ENCODE measurements at places on chromosomes 1 and 21. TPM values are rescaled to one million over a fixed set of nuclear protein-coding genes. Genes with fewer than 3 reads are reported as not detected.

RBBP5 gene
- 21.5 TPM for total RNA-seq

PKP1 gene
- total RNA-seq, result 0.95 TPM

GJB3 gene
- 1.1 TPM for total RNA-seq

TEKT2 gene
- 1.3 TPM for total RNA-seq

AIRE gene
- total RNA-seq, result not detected

SDC3 gene
- total RNA-seq, result 26.8 TPM

OR2T34 gene
- total RNA-seq, result not detected

PLXNA2 gene
- total RNA-seq, result 1.5 TPM

DNA sequence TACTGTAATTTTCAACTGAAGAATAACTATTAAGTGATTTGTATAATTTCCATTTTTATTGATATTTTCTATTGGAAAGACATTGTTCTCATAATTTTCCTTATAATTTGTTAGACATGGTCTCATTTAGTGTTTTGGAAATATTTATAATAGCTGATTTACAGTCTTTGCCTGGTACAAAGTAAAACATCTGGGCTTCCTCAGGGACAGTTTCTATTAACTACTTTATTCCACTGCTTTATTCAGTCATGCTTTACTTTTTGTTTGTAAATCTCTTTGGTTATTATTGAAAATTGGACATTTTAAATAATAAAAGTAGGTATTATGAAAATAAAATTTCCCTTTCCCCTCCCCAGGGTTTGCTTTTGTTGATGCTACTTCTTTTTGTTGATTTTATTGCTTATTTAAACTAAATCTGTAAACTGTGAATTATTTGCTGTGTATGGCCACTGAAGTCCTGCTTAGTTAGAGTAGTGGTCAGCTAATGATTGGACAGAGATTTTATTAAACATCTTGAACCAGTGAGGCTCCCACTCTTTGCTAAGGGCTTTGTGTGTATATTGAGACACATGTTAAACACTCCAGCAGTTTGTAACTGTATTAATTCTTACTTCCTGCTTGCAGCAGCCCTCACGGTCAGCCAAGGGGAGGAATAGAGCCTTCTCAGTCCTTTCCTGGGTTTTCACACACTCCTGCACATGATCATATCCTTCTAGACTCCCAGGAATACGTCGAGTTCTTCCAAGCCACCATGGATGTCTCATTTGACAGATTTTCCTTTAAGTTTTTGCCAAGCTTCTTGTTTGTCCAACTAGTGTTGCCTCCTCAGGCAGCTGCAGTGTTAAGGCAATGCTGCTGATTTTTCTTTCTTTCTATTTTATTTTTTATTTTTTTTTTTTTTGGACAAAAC, 994.6 kb upstream of the PRMT6 start:
- no peak overlapping the region for H3K4me3 ChIP-seq
- H3K27ac ChIP-seq, result no peak overlapping the region
- no peaks in the 10 kb centered on the region for H3K4me1 ChIP-seq
- no peaks in the 10 kb centered on the region for H3K36me3 ChIP-seq
- H3K27me3 ChIP-seq, result no peaks in the 10 kb centered on the region

DNA sequence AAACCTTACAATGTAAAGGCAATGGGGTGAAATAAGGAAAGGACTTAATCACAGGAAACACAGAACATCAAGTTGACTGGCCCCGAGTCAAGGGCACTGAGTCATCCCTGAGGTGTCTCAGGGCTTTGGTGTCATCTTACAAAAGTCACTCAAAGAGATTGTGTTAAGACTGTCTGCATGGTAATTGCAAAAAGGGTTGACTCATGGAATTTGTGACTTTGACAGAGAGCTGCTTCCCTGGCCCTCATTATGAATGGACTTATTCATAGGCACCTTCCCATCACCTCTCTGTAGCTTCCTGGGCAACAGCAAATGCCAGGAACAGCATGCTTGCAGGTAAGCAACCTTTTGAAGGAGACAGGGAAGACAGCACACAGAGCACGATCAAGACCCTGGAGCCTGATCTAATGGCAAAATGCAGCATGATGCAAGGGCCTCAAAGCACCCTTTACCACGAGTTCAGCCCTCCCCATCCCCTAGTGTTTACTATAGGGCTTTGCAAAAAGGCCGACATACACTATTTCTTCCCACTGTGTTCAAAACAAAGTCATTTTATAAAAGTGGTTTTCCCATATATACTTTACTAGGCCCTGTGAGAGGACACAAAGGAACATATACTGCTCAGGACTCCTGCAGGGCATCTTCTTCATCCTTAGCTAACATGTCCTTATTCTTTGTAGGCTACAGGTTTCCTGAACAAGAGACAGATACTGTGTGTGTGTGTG, 17.1 kb downstream of the ZP4 start:
- H3K4me1 ChIP-seq, result peaks cover 6% of the 10 kb centered on the region
- H3K4me3 ChIP-seq, result no peak overlapping the region
- H3K27me3 ChIP-seq, result no peaks in the 10 kb centered on the region

- no peak for DNase-seq
- no peaks in the 10 kb centered on the region for H3K36me3 ChIP-seq
- peaks cover 37% of the 10 kb centered on the region for H3K27me3 ChIP-seq
- no peaks in the 10 kb centered on the region for H3K4me1 ChIP-seq
- H3K4me3 ChIP-seq, result no peak overlapping the region
These were observed 3.3 kb downstream of the FNDC10 start for GRCh38 chr1:1596493-1597274.

- no peak overlapping the region for H3K27ac ChIP-seq
- H3K4me1 ChIP-seq, result no peaks in the 10 kb centered on the region
- peaks cover 8% of the 10 kb centered on the region for H3K27me3 ChIP-seq
These were observed 58.6 kb downstream of the DNAH14 start for GRCh38 chr1:224988042-224988441.

- H3K4me3 ChIP-seq, result no peak overlapping the region
- H3K27ac ChIP-seq, result no peak overlapping the region
- H3K4me1 ChIP-seq, result 0 out of 2 replicates have a peak, but pooled peaks cover 3% of the 10 kb centered on the region
These were observed 213.6 kb downstream of the NUF2 start for GRCh38 chr1:163535401-163535800.

DNA sequence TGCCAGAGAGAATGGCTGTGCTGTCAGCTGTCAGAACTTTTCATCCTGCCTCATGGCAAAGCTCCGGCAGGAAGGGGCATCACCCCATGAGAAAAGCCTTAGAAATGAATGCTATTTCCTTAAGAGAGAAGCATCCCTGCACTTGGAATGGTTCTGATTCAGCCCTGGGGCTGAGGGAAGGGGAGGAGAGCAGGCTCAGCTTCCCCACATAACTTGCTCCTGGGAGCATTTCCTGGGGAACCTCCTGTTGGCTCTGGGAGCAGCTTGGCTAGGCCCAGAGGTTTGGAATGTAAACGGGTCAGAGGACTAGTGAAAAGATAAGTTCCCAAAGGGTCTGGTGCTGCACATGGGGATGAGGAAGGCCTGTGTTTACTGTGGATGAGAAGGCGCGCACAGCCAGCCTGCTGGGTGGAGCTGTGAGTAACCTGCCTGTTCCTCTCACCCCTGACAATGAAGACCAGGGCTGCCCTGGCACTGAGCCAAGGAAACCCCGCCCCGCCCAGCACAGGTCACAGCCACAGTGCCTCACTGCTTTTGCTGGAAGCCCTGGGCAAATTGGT, 5.0 kb downstream of the PRELP start:
- H3K36me3 ChIP-seq, result no peaks in the 10 kb centered on the region
- H3K4me3 ChIP-seq, result no peak overlapping the region
- no peak for DNase-seq
- H3K27ac ChIP-seq, result no peak overlapping the region
- H3K27me3 ChIP-seq, result no peaks in the 10 kb centered on the region

DNA sequence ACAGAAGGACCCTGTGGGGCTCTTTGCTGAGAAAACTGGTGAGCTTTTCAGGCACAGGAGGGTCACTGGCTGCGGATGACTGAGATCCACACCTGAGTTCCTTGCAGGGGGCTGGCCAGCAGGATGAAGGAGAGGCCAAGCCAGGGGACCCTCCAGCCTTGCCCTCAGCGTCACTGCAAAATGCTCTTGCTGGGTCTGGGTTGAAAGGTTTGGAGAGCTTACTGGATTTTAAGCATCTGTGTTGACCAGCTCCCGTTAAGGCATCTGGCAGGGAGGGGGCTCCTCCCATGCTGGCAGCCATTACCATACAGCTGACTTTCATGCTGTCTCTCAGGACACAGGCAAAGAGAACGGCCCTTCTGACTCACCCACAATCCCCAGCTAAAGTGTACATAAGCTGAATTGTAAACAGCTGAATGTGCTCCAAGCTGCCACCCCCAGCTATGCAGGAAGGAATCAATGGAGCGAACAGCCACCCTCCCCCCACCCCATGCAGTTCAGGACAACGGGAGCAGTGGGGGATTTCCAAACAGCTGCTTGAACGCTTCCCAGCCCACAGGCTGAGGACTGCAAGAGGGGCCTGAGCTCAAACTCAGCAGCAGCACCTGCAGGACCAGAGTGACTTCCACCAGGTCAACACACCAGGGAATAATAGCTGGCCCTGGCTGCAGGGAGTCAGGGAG, 21.3 kb upstream of the A3GALT2 start:
- peak; percentile 77 for DNase-seq
- no peaks in the 10 kb centered on the region for H3K36me3 ChIP-seq
- H3K4me1 ChIP-seq, result peaks cover 25% of the 10 kb centered on the region

- peaks cover 10% of the 10 kb centered on the region for H3K4me1 ChIP-seq
- H3K4me3 ChIP-seq, result no peak overlapping the region
- no peak overlapping the region for H3K27ac ChIP-seq
- H3K27me3 ChIP-seq, result no peaks in the 10 kb centered on the region
These were observed 32.3 kb downstream of the CCN1 start for GRCh38 chr1:85612704-85613361.

DNA sequence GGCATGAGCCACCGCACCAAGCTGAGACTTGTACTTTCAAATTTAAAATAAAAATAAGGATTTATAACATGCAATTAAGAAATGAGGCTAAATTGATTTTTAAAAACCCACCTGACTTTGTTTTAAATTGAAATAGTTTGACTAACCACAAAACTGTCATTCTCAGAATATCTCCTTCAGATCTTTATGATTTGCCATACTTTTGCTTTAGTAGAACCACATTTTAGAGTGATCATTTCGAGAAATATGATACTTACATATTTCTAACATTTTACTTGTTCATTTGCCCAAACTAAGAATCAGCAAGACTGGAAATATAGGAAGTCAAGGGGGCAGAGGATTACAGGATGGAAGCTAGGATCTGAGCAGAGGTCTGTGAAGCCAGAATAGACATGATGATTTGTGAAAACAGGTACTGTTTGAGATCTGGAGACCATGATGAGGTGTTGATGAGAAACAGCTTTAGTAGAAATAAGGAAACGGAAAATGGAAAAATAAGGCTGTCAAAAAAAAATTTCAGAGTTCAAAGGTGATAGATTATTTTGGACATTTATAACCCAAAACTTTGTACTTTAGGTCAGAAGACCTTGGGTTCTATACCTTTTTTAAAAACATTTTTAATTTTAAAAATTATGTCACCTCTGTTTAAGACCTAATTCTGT, 44.8 kb downstream of the GIPC2 start:
- DNase-seq, result no peak
- no peaks in the 10 kb centered on the region for H3K27me3 ChIP-seq
- no peaks in the 10 kb centered on the region for H3K4me1 ChIP-seq
- H3K27ac ChIP-seq, result no peak overlapping the region

GRCh38 chr21:43345746-43346409, 81.1 kb downstream of the SIK1 start:
- H3K36me3 ChIP-seq, result no peaks in the 10 kb centered on the region
- no peak for DNase-seq
- H3K4me3 ChIP-seq, result no peak overlapping the region
- H3K27ac ChIP-seq, result no peak overlapping the region

DNA sequence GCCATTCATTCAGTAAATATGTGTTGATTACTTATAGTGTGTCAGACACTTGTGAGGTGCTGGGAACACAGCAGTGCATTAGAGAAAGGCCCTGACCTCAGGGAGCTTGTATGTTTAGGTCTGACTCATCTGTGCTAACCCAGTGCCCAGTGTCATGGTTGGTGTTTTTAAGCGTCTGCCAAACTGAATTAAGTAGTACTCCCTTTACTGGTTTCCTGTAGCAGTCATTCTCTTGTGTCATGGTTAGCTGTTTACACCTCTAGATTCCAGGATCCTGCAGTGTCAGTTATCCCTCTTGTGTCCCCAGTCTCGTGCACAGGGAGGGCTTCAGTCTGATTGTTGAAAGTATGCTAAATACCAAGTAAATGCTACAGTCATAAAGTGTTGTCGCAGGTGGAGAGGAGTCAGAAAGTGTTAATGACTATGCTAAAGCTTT, 14.2 kb downstream of the UCK2 start:
- no peaks in the 10 kb centered on the region for H3K36me3 ChIP-seq
- no peaks in the 10 kb centered on the region for H3K27me3 ChIP-seq
- no peak overlapping the region for H3K27ac ChIP-seq
- peaks cover 45% of the 10 kb centered on the region for H3K4me1 ChIP-seq
- no peak for DNase-seq

GRCh38 chr1:180854001-180854400, 58.7 kb upstream of the KIAA1614 start:
- DNase-seq, result no peak
- no peaks in the 10 kb centered on the region for H3K27me3 ChIP-seq
- H3K27ac ChIP-seq, result no peak overlapping the region
- no peaks in the 10 kb centered on the region for H3K36me3 ChIP-seq

- no peak for DNase-seq
- no peak overlapping the region for H3K4me3 ChIP-seq
- no peaks in the 10 kb centered on the region for H3K36me3 ChIP-seq
- H3K4me1 ChIP-seq, result no peaks in the 10 kb centered on the region
These were observed 126.8 kb downstream of the GRIK1 start for GRCh38 chr21:29812947-29813346.

GRCh38 chr1:6239950-6240768, 3.8 kb upstream of the HES3 start:
- no peak for DNase-seq
- peaks cover 2% of the 10 kb centered on the region for H3K27me3 ChIP-seq
- peak overlapping the region; percentile 10 for H3K4me3 ChIP-seq
- no peaks in the 10 kb centered on the region for H3K36me3 ChIP-seq
- peaks cover 50% of the 10 kb centered on the region for H3K4me1 ChIP-seq

- no peaks in the 10 kb centered on the region for H3K27me3 ChIP-seq
- H3K27ac ChIP-seq, result no peak overlapping the region
- peaks cover 2% of the 10 kb centered on the region for H3K4me1 ChIP-seq
- H3K36me3 ChIP-seq, result no peaks in the 10 kb centered on the region
- DNase-seq, result no peak
These were observed 8.5 kb upstream of the COL8A2 start for GRCh38 chr1:36133484-36133883.

DNA sequence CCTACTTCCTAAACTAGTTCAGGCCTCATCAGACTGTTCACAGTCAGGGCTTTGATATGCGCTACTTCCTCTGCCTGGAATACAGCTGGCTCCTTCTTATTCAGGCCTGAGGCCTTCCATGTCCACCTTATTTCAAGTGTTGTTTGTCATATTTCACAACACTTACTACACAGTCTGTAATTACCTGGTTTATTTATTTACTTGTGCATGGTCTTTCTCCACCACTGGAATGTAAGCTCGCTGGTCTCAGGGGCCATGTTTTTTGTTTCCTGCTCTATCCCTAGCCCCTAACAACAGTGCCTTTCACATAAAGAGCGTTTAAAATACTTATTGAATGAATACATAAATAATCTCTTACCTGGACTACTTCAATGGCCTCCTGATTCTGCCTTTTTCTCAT, 4.6 kb upstream of the SRSF4 start:
- no peak overlapping the region for H3K4me3 ChIP-seq
- peaks cover 3% of the 10 kb centered on the region for H3K4me1 ChIP-seq
- no peak overlapping the region for H3K27ac ChIP-seq
- H3K36me3 ChIP-seq, result no peaks in the 10 kb centered on the region
- DNase-seq, result no peak

GRCh38 chr1:161816201-161816600, 50.1 kb downstream of the ATF6 start:
- no peaks in the 10 kb centered on the region for H3K36me3 ChIP-seq
- H3K4me1 ChIP-seq, result no peaks in the 10 kb centered on the region
- no peak for DNase-seq

All from H1 (cell line).